Activated gamma-delta T cell treated with Interleukin-2 at 50 U/mL for 16 hours (primary cell): ENCODE measurements at places on chromosomes 4 and X.
A peak's percentile ranks its signal among the peaks of the same experiment; 100 is the strongest.

- DNase-seq, result no peak
These were observed 100.2 kb downstream of the KLHL13 start for GRCh38 chrX:118016422-118016821.

DNA sequence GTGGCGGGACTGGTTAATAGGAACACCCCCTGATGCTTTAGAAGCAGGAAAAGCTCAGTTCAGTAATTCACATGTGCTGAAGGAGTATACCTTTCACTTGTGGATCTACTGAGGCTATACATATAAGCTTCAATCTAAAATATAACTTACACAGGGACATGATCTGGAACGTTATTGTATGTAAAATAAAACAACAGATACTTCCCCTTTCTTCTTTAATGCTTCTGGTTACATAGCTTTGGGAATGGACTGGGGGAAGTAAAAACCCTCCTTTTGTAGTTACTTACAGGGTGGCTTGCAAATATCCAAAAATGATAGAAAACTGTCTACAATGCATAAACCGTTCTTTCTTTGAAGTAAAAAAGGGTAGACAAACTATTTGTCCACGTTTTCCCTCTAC is 1.9 kb downstream of the FGG start:
- no peak for DNase-seq

GRCh38 chr4:81085291-81085690 is 54.8 kb downstream of the BMP3 start:
- no peak for DNase-seq

DNA sequence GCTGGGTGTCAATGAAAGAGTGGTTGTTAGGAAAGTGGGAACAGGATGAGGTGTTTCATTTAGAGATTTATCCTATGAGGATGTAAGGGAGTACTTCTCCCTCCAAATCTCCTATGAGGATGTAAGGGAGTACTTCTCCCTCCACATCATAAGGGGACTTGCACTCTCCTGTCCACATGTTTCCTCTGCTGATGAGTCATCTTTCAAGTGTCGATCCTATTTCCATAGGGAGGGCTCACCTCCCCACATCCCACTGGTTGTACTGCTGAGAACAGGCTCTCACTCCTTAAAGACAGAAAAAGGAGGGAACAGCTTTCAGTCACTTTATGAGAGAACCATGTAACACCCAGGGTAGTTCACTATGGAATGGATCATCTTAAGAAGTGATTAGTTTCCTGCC is 65.0 kb downstream of the INPP4B start:
- DNase-seq, result no peak

- DNase-seq, result no peak
These were observed 653.9 kb upstream of the AADAT start for GRCh38 chr4:170743633-170744032.

DNA sequence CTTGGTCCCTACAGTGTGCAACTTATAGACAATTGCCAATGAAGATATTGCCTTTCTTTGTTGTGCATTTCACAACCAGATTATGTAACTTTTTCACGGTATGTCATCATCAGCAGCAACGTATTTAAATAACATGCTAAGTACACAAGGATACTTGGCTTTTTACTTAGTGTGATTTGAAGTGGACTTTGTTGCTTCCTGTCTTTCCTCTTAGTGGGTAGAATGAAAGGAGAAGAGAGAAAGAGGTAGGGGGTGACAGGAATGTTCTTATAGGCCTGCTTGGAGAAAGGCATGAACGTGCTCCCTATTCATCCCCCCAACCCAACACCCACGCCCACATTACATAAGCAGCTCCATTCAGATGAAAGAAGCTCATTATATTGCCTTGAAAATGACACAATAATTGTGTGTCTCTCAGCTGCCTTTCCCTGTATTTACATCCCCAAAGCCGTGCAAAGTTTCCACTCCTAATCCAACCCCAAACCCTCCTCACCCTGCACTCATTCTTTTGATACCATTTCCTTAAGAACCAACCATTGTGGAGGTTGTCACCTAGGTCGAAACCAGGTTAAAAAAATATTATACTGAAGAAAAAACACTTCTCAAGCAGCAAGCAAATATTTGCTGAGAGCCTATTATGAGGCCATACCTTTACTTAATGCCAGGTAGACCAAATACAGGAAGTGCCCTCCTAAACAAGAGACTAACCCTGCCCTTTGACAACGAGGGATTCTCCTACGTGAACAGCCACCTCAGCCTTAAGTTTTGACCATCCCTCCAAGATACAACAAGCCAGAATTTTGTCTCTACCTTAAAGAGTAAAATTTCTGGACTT is 25.2 kb upstream of the GK start:
- DNase-seq, result no peak

DNA sequence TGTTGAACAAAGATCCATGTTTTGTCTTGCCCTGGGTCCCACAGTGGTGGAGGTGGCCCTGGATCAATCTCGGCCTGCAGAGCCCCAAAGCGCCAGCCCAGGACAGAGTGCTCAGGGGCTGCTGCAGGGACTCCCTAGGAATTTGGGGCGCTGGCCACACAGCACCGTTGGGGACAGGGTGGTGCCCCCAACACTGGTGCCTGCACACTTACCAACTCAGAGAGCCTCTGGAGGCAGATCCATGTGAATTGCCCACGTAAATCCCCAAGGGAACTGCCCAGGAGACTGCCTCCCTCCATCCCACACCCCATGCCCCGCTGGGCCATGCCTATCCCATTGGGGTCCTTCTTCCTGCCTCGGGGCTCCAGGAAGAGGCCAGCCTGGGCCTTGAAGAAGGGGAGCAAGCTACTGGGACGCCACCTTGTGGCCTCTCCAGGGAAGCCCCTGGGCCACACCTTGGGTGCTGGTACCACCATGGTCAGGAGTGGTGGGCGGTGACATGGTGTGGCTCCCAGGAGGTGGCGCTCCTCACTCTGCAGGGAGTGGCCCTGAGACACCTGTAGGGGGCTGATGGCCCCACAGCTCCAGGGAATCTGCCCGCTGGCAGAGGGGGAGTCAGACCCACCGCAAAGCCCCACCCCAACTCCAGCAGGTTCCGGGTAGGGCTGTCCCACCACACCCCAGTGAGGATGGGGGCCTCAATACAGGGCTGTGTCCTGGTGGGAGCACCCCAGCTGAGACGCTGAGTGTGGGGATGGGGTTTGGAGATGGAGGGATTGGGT is 22.8 kb downstream of the CFAP99 start:
- peak; percentile 64 for DNase-seq
